ENCODE measurements at places on chromosomes 2 and 18. TPM values are rescaled to one million over a fixed set of nuclear protein-coding genes. Genes with fewer than 3 reads are reported as not detected.

- H3K4me1 ChIP-seq: peaks cover 4% of the 10 kb centered on the region
- no peak overlapping the region for H3K27ac ChIP-seq
- DNase-seq: no peak
- H3K36me3 ChIP-seq: no peaks in the 10 kb centered on the region
These were observed 18.7 kb downstream of the DBI start for GRCh38 chr2:119385466-119385865.

DNA sequence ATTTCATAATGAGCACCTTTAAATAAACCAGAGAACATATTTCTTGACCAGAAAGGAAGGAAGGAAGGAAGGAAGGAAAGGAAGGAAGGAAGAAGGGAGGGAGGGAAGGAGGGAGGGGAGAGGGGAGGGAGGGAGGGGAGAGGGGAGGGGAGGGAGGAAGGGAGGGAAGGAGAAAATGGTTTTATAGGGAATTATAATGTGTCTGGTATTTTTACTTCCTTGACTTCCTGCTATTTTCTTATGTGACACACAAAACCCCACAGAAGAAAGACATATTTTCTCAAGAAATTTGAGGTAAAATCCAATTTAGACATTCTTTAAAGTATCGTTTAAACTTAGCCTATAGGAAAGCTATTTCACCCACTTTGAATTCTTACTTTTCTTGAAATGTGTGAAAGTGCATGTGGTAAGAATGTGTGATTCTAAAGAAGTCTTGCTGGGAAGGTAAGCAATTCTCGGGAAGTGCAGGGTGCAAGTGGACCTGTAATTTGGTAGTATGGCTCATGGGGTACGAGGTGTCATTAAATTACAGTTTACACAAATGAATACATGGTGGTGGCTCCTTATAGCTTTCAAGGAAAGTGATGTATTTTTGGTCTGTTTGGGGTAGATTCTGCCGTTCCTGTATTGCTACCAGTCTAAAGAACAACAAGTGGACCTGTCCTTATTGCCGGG, 18.0 kb downstream of the RNF125 start:
- H3K4me3 ChIP-seq: no peak overlapping the region
- no peak for DNase-seq
- H3K27ac ChIP-seq: no peak overlapping the region
- H3K36me3 ChIP-seq: peaks cover 4% of the 10 kb centered on the region
- H3K27me3 ChIP-seq: no peaks in the 10 kb centered on the region
- peaks cover 10% of the 10 kb centered on the region for H3K4me1 ChIP-seq

- H3K36me3 ChIP-seq: no peaks in the 10 kb centered on the region
- DNase-seq: no peak
- peak overlapping the region; percentile 82 for H3K4me3 ChIP-seq
- H3K27ac ChIP-seq: peak overlapping the region; percentile 100
- H3K4me1 ChIP-seq: peaks cover 30% of the 10 kb centered on the region
These were observed 48.8 kb downstream of the C2orf42 start for GRCh38 chr2:70141902-70142589.

DNA sequence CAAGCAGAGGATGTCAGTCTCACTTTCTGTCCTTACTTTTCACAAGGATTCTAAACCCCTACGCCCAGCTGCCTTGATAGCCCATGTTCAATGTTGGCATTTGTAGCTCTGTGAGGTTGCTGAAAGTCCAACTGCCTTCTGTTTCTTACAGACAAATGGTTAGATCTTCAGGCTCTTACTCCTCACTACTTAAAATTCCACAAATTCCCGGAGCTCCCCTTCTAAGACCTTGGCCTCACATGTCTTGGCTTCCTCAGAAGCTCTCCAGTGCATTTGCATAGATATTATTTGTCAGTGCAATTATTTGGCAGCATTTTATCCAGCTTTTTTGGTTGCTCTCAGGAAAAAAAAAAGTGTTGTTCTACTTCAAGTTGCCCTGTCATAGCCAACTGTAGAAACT, 453.7 kb upstream of the CELF4 start:
- no peaks in the 10 kb centered on the region for H3K27me3 ChIP-seq
- no peak overlapping the region for H3K27ac ChIP-seq
- DNase-seq: no peak

GRCh38 chr2:174014011-174014698, 49.0 kb upstream of the SP3 start:
- H3K36me3 ChIP-seq: no peaks in the 10 kb centered on the region
- no peak for DNase-seq
- peaks cover 24% of the 10 kb centered on the region for H3K4me1 ChIP-seq
- no peak overlapping the region for H3K27ac ChIP-seq

DNA sequence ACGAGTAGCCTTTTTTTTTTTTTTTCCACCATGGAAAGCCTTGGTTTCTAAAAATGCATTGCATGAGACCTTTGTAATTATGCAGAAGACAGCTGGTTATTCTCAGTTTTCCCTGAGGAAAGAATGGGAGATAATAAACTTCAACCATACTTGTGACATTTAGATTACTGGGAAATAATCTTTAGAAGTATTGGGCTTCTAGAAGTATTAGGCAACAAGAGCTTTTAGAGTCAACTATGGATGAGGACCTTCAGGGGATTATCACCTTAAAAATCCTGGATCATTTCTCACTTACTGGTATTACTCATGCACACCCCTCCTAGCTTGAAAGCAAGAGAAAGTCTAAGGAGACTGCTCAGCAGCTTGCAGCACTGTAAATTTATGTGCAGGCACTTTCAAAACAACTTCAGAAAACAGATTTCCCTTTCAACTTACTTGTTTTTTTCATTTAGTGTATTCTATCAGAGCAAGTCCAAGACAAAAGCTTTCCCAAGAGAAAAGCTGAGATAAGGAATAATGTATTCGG, 175.9 kb downstream of the NRXN1 start:
- H3K4me3 ChIP-seq: no peak overlapping the region
- peaks cover 5% of the 10 kb centered on the region for H3K4me1 ChIP-seq
- no peak for DNase-seq
- H3K27ac ChIP-seq: no peak overlapping the region
- peaks cover 12% of the 10 kb centered on the region for H3K27me3 ChIP-seq
- H3K36me3 ChIP-seq: no peaks in the 10 kb centered on the region

DNA sequence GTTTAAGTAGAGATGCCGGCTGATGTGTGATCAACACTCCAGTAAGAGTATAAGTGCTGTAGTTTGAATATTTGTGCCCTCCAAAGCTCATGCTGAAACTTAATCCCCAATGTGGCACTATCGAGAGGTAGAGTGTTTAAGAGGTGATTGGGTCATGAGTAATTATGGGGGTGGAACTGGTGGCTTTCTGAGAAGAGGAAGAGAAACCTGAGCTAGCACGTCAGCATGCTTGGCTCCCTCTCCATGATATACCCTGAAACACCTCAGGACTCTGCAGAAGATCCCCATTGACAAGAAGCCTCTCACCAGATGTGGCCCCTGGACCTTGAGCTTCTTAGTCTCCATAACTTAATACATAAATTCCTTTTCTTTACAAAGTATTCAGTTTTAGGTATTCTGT, 584.8 kb downstream of the TSN start:
- no peaks in the 10 kb centered on the region for H3K36me3 ChIP-seq
- no peaks in the 10 kb centered on the region for H3K4me1 ChIP-seq
- DNase-seq: no peak
- H3K27ac ChIP-seq: no peak overlapping the region
- H3K4me3 ChIP-seq: no peak overlapping the region

DNA sequence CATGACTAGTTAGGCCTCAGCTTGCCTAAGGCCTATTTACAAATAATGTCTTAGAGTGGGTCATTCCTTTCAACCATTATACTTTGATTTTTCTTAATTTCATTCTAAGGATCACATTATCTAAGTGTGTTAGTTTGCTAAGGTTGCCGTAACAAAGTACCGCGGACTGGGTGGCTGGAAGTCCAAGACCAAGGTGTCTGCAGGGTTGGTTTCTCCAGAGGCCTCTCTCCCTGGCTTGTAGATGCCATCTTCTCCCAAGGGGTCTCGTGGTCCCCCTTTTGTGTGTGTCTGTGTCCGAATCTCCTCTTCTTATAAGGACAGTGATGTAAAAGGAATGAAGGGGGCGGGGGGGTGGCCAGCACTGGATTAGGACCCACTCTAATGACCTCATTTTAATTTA, 18.4 kb upstream of the ITM2C start:
- peaks cover 46% of the 10 kb centered on the region for H3K27me3 ChIP-seq
- H3K27ac ChIP-seq: no peak overlapping the region
- H3K36me3 ChIP-seq: no peaks in the 10 kb centered on the region
- H3K4me3 ChIP-seq: no peak overlapping the region
- no peak for DNase-seq
- peaks cover 3% of the 10 kb centered on the region for H3K4me1 ChIP-seq

Gene HOXD1
- 0.16 TPM for total RNA-seq

Gene SERPINB3
- not detected for total RNA-seq

Gene GRB14
- total RNA-seq: 46.3 TPM

Gene FEV
- 15.6 TPM for total RNA-seq

Gene SRD5A2
- total RNA-seq: not detected

Gene MC5R
- not detected for total RNA-seq

Gene C2orf78
- total RNA-seq: not detected

Gene FBXO36
- 3.9 TPM for total RNA-seq

Gene DNER
- total RNA-seq: 0.91 TPM

Measured in progenitor cell of endocrine pancreas (in vitro differentiated cells).